ENCODE measurements at places on chromosomes 2 and 18. TPM values are rescaled to one million over a fixed set of nuclear protein-coding genes. Genes with fewer than 3 reads are reported as not detected.

DNA sequence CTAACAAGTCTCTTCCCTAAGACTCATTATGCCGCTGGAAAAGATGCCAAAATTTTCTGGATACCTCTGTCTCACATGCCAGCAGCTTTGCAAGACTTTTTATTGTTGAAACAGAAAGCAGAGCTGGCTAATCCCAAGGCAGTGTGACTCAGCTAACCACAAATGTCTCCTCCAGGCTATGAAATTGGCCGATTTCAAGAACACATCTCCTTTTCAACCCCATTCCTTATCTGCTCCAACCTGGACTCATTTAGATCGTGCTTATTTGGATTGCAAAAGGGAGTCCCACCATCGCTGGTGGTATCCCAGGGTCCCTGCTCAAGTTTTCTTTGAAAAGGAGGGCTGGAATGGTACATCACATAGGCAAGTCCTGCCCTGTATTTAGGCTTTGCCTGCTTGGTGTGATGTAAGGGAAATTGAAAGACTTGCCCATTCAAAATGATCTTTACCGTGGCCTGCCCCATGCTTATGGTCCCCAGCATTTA is 26.3 kb downstream of the DHRS9 start:
- H3K4me1 ChIP-seq, result peaks cover 4% of the 10 kb centered on the region
- H3K27ac ChIP-seq, result no peak overlapping the region
- H3K27me3 ChIP-seq, result peaks cover 83% of the 10 kb centered on the region
- no peak overlapping the region for H3K4me3 ChIP-seq
- H3K36me3 ChIP-seq, result no peaks in the 10 kb centered on the region

GRCh38 chr2:218664653-218665052 is 5.2 kb downstream of the BCS1L start:
- peaks cover 83% of the 10 kb centered on the region for H3K36me3 ChIP-seq
- H3K27ac ChIP-seq, result no peak overlapping the region
- peaks cover 9% of the 10 kb centered on the region for H3K4me1 ChIP-seq
- no peak overlapping the region for H3K4me3 ChIP-seq
- DNase-seq, result no peak
- H3K27me3 ChIP-seq, result no peaks in the 10 kb centered on the region

DNA sequence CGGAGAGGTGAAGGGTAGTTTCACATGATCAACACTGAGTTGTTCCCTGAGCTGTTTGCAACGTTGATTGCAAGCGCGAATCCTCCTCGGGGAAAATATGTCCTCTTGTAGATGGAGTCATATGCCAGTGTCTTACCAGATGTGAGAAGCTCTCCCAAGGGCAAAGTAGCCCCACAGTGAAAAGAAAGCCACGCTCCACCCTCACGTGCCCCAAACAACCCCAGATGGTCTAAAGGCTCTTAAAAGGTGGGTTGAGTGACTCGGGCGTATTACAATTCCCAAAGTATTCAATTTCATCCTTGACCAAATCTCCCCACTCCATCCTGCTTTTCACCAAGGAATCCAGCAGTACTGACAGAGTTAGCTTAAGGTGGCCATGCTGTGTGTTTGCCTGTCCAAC is 332.1 kb upstream of the SOX11 start:
- H3K27me3 ChIP-seq, result no peaks in the 10 kb centered on the region
- H3K27ac ChIP-seq, result no peak overlapping the region
- no peaks in the 10 kb centered on the region for H3K4me1 ChIP-seq
- H3K36me3 ChIP-seq, result no peaks in the 10 kb centered on the region
- no peak overlapping the region for H3K4me3 ChIP-seq

- H3K27me3 ChIP-seq, result no peaks in the 10 kb centered on the region
- H3K4me1 ChIP-seq, result no peaks in the 10 kb centered on the region
- H3K27ac ChIP-seq, result no peak overlapping the region
- no peaks in the 10 kb centered on the region for H3K36me3 ChIP-seq
- DNase-seq, result no peak
Measured at GRCh38 chr18:26519114-26519513, 29.2 kb downstream of the KCTD1 start.

DNA sequence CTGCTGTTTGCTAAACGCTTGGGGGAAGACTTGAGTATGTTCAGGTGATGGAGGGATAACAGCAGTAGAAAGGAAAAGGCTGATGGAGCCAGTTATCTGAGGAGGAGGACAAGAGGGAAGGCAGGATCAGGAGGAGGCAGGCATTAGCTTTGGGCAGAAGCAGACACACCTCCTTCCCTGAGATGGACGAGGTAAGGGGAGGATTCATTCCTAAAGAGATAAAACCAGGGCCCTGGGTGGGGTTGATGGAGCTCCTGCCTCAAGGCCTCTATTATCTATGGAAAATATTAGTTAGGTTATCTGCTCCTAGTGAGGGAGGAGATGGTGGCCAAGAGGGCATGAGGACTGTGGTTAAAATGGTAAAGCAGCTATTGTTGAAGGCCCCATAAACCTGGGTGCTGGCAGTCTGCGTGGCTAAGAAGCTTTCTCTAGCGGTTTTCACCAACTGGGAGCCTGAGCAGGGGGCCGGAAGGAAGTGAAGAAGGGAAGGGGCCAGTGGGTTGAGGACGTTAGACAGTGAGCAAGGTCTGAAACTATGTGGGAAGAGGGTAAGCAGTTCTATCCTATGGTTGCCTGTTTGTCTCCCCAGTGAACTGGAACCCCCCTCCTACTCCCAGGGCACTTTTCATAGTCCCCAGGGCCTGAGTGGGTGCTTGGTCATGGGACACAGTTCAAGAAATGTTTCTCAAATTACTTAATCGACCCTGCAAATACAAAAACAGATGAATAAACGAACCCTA is 56.6 kb upstream of the HK2 start:
- no peak for DNase-seq
- no peaks in the 10 kb centered on the region for H3K27me3 ChIP-seq
- H3K36me3 ChIP-seq, result no peaks in the 10 kb centered on the region
- no peak overlapping the region for H3K4me3 ChIP-seq
- H3K27ac ChIP-seq, result no peak overlapping the region

DNA sequence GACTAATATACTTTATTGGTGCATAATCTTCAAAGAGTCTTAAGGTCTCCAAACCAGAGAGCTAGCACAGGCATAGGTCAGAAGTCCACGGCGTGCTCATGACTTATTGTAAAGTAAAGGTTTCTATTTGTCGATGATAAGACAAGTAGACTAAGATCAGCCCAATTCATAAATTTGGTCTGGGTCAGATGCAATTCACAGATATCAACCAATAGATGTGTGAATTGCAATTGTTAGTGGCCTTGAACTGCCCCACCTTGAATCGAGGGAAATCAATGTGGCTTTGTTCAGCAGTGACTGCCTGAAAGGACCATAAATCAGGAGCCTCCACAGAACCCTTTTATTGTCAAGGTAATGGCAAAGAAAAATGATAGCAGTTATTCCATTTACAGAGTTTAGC is 39.1 kb upstream of the CPS1 start:
- H3K27ac ChIP-seq, result no peak overlapping the region
- H3K4me1 ChIP-seq, result no peaks in the 10 kb centered on the region
- H3K4me3 ChIP-seq, result no peak overlapping the region
- no peaks in the 10 kb centered on the region for H3K36me3 ChIP-seq

DNA sequence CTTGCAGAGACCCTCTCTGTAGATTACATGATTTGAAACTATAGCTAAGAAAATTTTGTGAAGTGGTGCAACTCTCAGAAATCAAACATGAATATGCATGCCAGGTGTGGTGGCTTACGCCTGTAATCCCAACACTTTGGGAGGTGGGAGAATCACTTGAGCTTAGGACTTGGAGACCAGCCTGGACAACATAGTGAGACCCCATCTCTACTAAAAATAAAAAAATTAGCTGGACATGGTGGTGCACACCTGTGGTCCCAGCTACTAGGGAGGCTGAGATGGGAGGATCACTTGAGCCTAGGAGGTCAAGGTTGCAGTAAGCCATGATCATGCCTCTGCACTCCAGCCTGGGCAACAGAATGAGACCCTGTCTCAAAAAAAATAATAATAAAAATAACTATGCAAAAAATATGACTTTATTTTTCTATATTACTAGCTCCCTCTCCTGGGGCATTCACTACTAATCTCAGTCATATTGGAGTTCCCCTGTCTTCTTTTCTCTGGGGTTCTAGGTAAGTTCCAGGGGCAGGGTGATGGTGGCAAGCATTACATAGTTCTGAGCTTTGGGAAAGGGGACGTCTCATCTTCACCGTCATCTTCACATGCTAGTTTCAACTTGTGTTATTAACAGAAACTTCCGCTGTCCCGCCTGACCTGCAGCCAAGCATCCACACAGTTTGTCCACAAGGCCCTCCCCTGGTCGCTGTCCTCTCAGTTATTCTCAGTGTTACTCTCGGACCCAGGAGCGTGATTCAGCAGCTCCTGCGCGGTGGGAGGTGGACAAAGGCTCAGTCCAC is 96.8 kb upstream of the MBOAT2 start:
- no peak for DNase-seq
- no peak overlapping the region for H3K4me3 ChIP-seq
- H3K36me3 ChIP-seq, result no peaks in the 10 kb centered on the region
- no peak overlapping the region for H3K27ac ChIP-seq
- H3K4me1 ChIP-seq, result peaks cover 48% of the 10 kb centered on the region
- H3K27me3 ChIP-seq, result no peaks in the 10 kb centered on the region

DNA sequence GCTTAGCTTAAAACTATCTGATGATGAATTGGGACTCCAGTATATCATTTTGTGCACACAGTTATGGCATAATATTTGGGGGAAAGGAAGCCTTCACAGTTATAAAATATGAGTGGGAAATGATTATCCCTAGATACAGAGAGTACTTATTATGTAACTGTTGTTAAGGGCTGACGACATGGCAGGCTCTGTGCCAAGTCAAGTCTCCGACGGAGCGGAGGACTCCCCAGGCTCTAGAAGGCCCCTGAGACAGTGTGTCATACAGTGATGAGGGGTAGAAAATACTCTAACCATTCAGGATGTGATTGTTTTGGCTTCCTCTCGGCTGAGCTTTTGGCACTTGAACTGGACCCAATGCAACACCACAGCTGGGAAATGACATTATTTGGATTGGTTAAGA is 211.8 kb downstream of the SLC8A1 start:
- no peak for DNase-seq
- no peak overlapping the region for H3K4me3 ChIP-seq
- H3K36me3 ChIP-seq, result no peaks in the 10 kb centered on the region
- no peak overlapping the region for H3K27ac ChIP-seq

GRCh38 chr18:50315100-50315871 is 27.8 kb upstream of the CXXC1 start:
- H3K36me3 ChIP-seq, result no peaks in the 10 kb centered on the region
- H3K4me3 ChIP-seq, result no peak overlapping the region
- peaks cover 44% of the 10 kb centered on the region for H3K27me3 ChIP-seq
- H3K4me1 ChIP-seq, result no peaks in the 10 kb centered on the region
- no peak for DNase-seq
- H3K27ac ChIP-seq, result no peak overlapping the region

- H3K27ac ChIP-seq, result no peak overlapping the region
- no peaks in the 10 kb centered on the region for H3K4me1 ChIP-seq
- no peak for DNase-seq
- no peaks in the 10 kb centered on the region for H3K36me3 ChIP-seq
Measured at GRCh38 chr2:117127680-117128079, 686.8 kb upstream of the DDX18 start.

DNA sequence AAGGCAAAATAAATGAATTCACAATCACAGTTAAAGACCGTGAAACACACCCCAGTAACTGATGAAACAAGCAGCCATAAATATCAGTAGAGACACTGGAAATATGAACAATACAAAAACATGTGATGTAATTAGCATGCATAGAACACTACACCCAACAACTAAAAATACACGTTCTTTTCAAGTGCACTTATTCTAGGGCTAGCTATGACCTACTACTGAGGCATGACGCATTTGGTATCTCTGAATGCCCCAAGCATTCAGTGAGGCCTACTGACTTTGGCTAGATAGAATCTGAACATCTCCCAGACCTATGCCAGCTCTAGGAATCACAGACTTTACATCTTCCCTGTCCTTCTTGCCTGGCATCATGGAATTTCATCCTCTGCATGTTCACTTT is 450.0 kb upstream of the ID2 start:
- no peaks in the 10 kb centered on the region for H3K27me3 ChIP-seq
- no peak for DNase-seq
- H3K4me1 ChIP-seq, result peaks cover 24% of the 10 kb centered on the region
- no peak overlapping the region for H3K4me3 ChIP-seq

DNA sequence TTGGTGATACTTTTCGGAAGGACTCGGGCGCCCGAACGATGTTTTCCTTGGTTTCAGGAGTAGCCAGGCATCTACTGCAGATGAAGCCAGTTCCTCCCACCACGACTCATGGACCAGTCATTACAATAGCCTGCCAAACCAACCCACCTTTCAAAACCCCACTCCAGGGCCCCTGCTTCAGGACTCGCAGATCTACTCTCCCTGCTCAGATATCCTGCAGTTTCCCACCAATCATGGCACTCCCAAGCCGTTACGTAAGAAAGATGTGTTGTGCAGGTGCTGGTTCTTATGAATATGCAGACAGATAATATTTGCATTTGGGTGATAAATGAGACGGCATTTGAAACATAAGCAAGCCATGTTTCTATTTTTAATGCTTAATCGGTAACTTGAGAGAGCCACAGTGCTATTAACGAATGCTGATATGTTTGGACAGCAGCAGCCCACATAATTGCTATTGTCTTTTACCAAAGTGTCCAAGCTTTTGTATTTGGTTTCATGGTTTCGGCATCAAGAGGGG is 3.5 kb upstream of the CYS1 start:
- no peak for DNase-seq
- no peak overlapping the region for H3K4me3 ChIP-seq
- no peaks in the 10 kb centered on the region for H3K36me3 ChIP-seq

GRCh38 chr2:198231562-198231961 is 427.2 kb downstream of the PLCL1 start:
- no peak overlapping the region for H3K27ac ChIP-seq
- H3K27me3 ChIP-seq, result no peaks in the 10 kb centered on the region
- no peak for DNase-seq
- H3K4me1 ChIP-seq, result no peaks in the 10 kb centered on the region
- H3K4me3 ChIP-seq, result no peak overlapping the region

GRCh38 chr18:66136039-66136438 is 385.2 kb downstream of the CDH7 start:
- H3K27ac ChIP-seq, result no peak overlapping the region
- DNase-seq, result no peak
- no peaks in the 10 kb centered on the region for H3K4me1 ChIP-seq
- no peaks in the 10 kb centered on the region for H3K27me3 ChIP-seq
- H3K36me3 ChIP-seq, result no peaks in the 10 kb centered on the region

DNA sequence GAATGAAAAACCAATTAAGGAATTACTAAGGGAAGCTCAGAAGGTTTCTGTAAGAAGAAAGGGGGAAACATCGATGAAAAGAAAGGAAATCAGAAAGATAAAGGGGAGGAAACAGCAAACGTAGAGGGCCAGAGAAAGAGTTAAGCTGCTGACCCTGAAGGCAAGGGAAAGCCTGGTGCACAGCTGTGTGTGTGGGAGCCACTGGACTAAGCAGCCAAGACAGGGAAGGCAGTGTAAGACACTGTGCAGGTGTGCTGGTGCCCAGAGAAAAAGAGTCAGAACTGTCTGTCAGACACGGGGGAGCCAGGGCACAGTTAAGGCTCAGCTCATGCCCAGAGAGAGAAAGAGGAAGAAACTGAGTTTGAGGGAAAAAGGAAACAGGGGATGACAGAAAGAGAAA is 104.0 kb downstream of the HIBCH start:
- H3K4me1 ChIP-seq, result peaks cover 7% of the 10 kb centered on the region
- peaks cover 70% of the 10 kb centered on the region for H3K36me3 ChIP-seq
- H3K27ac ChIP-seq, result no peak overlapping the region
- no peak overlapping the region for H3K4me3 ChIP-seq

BIN1 gene
- 20.2 TPM for total RNA-seq

RAB6D gene
- total RNA-seq, result not detected

CFC1 gene
- total RNA-seq, result not detected

CRYGD gene
- not detected for total RNA-seq

POU3F3 gene
- total RNA-seq, result 0.09 TPM

ATP6V1B1 gene
- total RNA-seq, result not detected

PDE1A gene
- 2.3 TPM for total RNA-seq

YIPF4 gene
- 11.9 TPM for total RNA-seq

ANO7 gene
- total RNA-seq, result not detected

All from esophagus squamous epithelium (tissue), 5 donors.